ENCODE measurements at places on chromosomes 12 and 14.

GRCh38 chr12:12069821-12070548 lies 754 bp upstream of the BCL2L14 start:
- no peak for DNase-seq

GRCh38 chr14:49897965-49898364 lies 5.1 kb downstream of the ARF6 start:
- no peak for DNase-seq

- DNase-seq, result no peak
These were observed 84.1 kb upstream of the OVCH1 start for GRCh38 chr12:29581631-29582030.

DNA sequence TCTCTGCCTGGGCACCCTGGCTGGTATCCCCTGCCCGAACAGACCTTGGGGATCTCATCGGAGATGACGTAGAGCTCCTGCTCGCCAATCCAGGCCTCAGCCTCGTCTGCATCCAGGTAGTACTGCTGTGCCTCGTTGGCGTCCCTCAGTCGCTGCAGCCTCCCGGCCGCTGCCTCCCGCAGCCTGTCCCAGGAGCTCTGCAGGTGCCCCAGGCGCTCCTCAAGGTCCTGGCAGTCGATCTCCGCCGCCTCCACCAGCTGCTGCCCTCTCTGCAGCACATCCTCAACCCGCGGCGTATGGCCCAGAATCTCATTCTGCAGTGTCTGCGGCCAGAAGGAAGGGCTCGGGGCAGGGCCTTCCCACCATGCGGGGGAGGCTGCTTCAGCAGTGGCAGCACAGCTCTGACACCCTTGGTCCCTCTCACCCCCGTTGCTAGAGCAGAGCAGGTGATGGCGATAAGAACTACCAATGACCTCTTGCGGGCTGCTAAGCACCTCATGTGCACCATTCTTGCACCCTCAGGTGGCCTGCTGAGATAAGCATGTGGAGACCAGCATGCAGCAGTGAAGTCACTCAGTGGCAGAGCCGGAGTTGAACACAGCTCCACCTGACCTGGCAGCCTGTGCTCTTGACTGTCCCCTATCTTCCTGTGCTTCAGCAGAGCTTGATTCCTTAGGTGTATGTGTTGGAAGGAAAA lies 71.0 kb downstream of the PLEKHG3 start:
- DNase-seq, result no peak

- no peak for DNase-seq
These were observed 25.7 kb downstream of the FAIM2 start for GRCh38 chr12:49878021-49878420.

DNA sequence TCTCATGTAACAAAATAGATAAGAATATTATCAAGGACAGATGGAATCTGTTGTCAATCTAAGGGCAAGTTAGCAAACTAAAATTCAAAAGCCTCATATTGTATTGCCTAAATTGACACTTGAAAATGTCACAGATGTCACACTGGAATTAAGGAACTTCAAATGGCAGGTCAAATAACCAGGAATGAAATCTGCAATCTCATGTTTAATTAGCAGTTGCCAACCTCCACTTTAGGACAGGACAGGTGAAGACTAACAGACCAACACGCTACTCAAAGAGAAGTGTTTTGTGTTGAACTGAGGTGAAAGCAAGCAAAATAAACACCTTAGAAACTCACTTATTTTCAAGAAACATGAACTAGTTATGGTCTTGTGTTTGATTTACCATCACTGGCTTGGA lies 11.1 kb downstream of the KIF21A start:
- DNase-seq, result no peak

DNA sequence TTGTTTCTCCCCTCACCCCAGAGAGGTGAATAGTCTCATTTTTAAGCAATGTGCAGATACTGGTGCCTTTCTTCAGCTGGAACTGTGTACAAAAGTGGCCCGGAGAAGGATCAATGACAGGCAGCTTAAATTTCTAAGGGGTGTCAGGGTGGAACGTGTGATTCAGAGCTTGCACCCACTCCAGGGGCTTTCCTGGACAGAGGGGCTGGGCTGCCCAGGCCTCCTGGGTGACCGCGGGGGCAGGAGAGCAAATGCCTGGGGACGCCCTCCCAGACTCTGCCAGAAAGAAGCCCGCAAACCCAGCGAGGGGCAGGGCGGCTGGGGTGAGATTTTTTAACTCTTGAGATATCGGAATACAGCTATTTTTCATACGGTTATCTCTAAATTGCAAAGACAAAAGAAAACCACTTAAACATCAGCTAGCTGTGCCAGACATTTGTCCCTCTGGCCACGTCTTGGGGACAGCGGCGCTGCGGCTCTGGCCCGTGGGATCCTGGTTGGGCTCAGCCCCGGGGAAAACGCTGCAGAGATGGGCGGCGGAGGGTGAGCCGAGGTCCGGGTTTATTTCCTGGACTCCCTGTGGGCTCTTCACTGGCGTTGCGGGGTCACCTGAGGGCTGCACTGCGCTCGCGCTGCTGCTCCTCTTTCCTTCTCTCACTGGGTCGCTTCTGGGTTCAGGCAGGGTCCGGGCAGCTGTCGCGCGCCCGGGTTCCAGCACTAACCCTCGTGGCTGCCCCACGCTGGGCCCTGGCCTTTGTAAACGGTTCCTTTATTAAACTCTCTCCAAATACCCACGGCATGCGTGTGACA lies 35.8 kb downstream of the NFKBIA start:
- DNase-seq, result no peak

- DNase-seq, result no peak
These were observed 59.7 kb downstream of the SLC38A1 start for GRCh38 chr12:46209170-46209569.

DNA sequence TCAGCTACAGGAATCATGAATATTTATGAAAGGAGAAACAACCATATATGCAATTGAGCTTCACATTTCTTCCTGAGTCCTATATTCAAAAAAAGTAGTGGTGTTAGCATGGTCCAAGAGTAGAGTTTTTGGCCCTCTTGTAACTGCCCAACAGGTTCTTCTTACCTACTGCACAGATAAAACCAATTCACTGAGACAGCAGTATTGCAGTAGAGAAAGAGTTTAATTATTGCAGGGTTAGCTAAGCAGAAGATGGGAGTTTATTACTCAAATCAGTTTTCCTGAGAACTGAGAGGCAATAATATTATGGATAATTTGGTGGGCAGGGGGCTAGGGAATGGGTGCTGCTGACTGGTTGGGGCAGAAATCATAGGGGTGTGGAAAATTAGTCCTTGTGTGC lies 6.5 kb upstream of the CIPC start:
- no peak for DNase-seq

- DNase-seq, result peak; percentile 19
These were observed 7.0 kb downstream of the CDK2AP1 start for GRCh38 chr12:123264642-123265041.

GRCh38 chr12:51383269-51383905 lies 7.8 kb downstream of the GALNT6 start:
- peak; percentile 79 for DNase-seq

GRCh38 chr14:37047226-37047625 lies 125.2 kb downstream of the SLC25A21 start:
- DNase-seq, result no peak

DNA sequence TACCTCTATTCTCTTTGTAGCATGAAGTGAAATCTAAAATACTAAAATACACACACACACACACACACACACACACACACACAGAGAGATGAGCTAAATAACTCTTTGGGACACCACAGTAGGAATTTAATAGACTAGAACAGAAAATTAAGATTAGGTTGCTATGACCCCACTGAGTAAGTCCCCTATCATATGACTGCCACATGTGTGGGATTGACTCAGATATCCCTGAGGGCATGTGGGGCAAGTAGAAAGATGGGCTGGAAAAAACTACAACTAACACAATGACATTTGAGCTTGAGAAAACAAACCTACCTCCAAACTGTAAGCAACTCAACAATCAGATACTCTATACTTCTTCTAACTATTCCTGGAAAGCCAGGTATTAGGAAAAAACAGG lies 27.0 kb downstream of the SLC25A21 start:
- DNase-seq, result no peak

- DNase-seq, result no peak
These were observed 1644.1 kb upstream of the FLRT2 start for GRCh38 chr14:83885837-83886293.

Data from DND-41 (cell line).